ENCODE measurements at places on chromosomes 6 and 20.

GRCh38 chr6:43706788-43707187, 19.2 kb upstream of the MRPS18A start:
- no peak for DNase-seq

DNA sequence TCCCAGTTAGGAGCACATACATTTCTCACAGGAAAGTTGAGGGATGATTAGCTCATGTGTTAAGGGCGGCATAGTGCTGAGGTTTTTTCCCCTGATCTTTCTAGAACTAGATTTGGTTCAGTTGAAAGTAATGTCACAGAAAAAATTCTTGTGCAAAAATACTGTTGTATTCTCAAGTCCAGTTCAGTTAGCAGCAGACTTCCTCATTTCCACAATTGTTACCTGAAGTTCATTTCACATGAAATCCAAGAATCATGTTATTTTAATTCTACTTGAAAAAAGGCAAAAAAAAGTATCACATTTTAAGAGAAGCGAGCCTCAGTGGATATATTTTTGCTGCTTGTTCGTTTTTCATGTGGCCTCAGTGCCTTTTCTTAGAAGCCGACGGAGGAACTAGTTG, 227.8 kb downstream of the TMEM242 start:
- DNase-seq, result no peak

DNA sequence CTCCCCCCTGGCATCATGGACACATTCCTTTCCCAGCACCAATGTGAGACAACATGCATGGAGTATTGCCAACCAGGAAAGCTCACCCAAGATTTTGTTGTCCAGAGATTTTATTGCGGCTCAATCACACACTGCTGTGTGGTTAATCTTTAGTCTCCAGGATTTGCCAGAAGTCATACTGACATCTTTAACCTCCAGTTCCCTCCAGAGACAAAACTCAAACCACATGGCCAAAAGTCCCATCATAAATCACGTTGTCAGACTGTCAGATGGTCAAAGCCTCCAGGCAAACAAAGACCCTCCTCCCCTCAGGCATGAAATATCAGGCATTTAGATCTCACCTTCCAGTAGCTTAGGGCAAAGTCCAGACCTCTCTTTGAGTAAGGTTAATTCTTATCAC, 97.3 kb upstream of the OPRM1 start:
- no peak for DNase-seq

DNA sequence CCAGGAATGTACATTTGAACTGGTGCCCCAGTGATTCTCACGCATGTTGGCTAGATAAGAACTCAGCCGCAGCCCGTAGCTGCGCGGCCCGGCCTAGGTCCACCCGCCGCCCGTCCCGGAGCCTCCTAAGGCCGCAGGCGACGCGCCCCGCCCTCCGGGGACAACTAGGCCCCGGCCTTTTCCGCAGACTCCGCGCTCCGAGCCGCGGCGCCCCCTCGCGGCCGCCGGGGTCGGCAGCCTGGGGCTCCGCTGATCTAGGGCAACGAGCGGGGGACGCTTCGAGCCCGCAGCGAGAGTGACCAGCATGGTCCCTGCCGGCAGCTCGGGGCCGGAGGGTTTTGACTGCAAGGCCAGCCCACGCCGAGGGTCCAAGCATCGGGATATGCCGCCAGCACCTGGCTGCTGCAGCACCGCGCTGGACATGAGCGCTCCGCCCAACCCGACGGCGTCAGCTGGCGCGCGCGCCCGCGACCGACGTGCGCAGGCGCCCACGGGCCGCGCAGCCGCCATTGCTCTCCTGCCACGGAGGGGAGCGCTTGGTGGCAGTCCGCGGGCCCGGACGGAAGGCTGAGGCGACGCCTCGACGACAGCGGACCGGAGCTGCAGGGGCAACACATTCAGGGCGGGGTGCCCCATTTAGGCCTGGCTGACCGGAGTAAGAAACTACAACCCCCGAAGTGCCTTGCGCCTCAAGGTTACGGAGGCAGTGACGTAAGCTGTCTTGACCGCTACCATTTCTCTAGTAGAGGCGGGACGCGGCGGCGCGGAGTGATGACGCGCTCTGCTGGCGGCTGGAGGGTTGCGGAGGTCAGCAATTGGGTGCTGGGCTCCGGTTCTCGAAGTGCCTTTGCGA, at the start of gene AP5S1:
Gene AP5S1, plus strand, starts transcription at position 500 of the 853 bp plus-strand sequence. CDS start 1,571 bp downstream, outside the sequence.
- DNase-seq, result peak; percentile 93

DNA sequence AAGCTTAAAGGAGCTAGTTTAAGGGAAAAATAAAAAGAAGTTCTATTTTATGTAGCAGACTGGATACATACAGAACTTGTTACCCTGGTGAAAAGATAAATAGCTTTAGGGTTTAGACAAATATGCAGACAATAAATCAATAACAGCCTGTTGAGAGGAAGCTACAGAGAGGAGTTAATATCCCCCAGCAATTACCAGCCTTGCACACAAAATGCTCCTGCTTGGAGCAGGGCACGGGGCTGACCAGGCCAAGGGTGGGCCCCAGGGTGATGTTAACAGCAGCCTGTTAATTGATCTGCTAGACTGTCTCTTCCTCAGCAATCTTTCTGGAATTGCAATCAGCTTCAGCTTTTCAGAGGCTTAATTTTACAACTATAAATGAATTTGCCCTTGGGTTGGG, 125.1 kb upstream of the SOX4 start:
- DNase-seq, result no peak

DNA sequence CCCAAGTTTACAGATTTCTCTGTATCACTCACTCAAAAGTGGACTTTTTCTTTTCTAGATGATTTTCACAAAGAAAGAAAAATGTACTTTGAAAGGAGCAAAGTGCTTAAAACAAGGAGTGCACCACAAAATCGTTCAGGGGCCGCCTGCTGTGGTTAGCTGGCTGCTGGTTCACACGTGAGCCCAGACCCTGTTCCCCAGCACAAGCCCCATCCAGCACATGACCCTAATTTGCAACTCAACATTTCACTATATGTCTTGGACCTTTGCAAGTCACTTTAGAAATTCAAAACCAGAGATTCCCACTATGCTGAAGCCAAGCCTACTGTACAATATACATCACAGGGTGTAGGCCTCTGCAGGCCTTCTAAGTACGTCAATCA, 95.5 kb upstream of the NHSL1 start:
- no peak for DNase-seq

GRCh38 chr20:17888044-17888443, 80.5 kb downstream of the SNX5 start:
- DNase-seq, result no peak

DNA sequence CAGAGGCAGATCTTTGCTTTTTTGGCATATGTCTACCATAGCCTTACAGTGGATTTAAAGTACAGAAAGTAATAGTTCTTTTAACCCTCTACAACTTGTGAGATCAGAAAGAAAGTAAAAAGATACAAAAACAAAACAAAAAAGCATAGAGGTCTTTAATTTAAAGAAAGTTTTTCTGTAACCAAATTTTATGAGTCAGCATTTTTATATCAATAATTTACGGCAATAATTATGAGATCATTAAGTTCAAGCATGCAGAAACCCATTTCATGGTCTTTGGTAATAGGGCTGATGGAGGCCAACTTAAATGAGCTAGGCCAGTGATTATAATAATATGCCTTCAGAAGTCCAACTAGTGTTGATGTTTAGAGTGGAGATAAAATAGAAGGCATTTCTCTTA, 145.9 kb downstream of the AIG1 start:
- DNase-seq, result no peak

DNA sequence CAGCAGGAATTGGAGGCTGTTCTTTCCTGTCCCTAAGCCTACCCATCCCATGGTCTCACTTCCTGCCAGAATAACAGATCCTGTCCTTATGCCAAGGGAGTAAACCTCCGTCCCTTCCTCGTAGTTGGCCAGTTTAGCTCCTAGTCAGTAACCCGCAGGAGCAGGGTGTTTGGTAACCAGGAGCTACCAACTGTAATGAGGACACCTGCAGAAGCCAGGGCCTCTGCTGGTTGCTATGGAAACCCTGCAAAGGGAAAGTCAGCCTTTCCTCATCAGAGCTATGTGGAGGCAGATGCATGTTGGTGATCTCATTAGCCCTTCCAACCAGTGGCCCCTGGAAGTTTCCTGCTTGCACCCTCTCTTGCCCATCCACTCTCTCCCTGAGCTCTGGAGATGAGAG, 368.2 kb upstream of the SULF2 start:
- DNase-seq, result no peak

- no peak for DNase-seq
Observed at GRCh38 chr6:32764048-32764447, 716 bp upstream of the HLA-DQB2 start.

GRCh38 chr20:18166241-18166881, 28.7 kb downstream of the KAT14 start:
- no peak for DNase-seq

GRCh38 chr20:62029949-62030348, 35.7 kb downstream of the TAF4 start:
- DNase-seq, result no peak
